ENCODE measurements at places on chromosomes 12 and 14.

DNA sequence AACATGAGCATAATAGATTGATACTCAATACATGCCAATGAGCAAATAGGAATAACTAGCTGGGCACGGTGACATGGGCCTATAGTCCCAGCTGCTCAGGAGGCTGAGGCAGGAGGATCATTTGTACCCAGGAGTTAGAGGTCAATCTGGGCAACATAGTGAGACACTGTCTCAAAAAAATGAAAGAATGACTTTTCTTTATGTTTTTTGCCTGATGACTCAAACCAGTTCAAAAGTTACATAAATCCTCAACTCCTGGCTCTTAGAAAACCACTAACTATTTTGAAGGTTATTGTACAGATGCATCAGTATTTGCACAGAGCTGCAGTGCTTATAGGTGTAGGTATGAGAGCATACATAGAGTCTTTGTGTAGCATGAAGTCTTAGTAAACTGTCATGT is 219.2 kb upstream of the RGS6 start:
- no peak for DNase-seq

GRCh38 chr12:119461636-119462214 is 127.2 kb downstream of the CCDC60 start:
- no peak for DNase-seq

DNA sequence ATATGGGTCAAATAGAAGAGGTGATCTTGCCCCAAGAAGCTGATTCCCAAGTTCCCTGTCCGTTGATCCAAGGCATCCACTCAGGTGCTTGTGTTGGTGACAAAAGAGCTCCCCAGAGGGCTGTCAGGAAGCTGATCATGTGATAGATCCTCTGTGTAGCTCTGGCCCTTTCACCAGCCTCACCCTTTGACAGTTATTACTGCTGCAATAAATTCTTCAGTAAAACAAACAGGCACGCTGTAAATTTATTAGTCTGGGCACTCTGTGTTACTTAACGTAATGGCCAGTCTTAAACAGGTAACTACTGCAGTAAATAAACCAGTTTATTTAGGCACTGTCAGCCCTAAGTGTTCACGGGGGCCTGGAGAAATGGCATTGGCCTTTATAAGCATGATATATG is 473.9 kb downstream of the BCL11B start:
- no peak for DNase-seq

- no peak for DNase-seq
These were observed 21.3 kb downstream of the GCH1 start for GRCh38 chr14:54881235-54881760.

DNA sequence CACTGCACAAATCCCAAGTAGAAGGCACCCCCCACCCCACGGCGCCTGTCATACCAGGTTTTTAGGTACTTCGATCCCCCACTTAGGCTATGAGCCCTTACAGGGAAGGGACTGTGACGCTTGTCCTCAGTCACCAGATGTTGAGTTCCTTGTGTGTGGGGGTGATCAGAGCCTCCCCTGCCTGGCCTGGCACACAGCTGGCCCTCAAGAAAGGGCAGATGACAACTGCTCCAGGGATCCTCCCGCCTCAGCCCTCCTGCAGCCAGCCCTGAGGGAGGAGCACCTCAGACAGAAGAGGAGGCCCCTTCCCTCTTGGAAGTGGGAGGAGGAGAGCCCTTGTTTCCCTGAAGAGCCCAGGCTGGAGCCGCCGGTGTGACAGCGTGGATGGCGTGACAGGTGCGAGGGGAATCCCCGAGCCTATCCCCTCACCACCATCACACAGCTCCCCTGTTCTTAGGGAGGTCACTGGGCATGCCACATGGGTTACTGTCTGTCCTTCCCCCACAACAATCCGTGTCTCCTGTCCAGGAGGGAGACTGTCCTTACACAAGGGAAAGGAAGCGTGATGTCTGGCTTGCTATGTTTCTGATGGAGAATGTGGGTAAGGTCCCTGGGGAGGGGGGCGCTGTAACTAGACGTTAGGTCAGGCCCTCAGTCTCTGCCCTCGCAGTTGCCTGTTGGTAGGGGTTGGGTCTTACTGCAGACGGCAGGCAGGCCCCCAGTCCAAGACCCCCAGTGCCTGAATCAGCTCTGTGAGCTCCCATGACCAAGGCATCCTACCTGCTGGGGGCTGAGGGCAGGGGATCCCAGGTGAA is 31.4 kb downstream of the P2RX4 start:
- no peak for DNase-seq

DNA sequence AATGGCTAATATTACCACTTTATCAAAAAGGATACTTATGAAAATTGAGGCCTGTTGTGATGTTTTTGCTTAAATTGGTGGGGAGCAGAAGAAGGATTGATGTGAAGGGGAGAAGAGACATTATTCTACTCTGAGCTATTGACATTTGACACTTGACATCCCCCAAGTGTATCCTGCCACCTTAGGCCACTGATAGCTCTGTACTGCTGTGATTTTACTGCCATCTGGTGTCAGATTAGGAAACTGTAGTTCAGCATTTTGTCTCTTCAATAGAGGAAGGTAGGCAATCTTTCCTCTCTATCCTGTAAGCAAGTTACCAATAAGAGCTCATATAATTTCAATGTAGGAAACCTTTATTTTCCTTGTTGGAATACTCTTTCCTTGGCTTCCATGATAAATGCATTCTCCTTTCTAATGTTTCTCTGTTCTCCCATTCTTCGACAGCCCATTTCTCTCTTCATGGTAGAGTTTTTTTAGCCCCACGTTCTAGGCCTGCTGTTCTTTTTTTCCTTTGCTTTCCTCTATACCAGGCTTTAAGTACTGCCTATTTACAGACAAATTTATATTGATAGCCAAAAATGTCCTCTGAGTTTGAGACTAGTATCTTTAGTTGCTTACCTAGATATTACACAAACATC is 46.3 kb downstream of the PPHLN1 start:
- peak; percentile 56 for DNase-seq

- DNase-seq, result no peak
These were observed 31.5 kb upstream of the NUAK1 start for GRCh38 chr12:106170285-106170684.

GRCh38 chr12:109098651-109099050 is 1.3 kb downstream of the UNG start:
- DNase-seq, result no peak

- DNase-seq, result no peak
These were observed 96.5 kb downstream of the FOXN3 start for GRCh38 chr14:89320381-89321000.

- DNase-seq, result no peak
These were observed 1496.8 kb upstream of the TMEM132C start for GRCh38 chr12:126770188-126770587.

GRCh38 chr14:92633724-92634123 is 114.7 kb downstream of the LGMN start:
- DNase-seq, result no peak

DNA sequence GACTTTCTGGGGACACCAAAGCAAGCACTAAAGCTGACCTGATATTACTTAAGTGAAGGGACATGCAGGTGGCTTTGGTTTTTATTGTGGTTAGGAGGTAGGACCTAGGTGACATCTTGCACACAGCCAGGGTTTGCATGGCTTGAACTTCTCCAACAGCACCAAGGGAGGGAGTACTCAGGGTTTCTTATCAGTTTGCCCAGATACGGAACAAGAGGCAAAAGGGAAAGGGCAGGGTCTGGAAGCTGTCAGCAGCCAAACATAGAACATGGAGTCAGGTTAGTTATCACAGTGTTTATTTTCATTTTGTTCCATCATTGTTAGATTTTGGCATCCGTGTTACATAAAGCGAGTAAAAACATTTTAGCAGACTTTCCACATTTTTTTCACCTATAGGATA is 186.3 kb upstream of the CLEC14A start:
- no peak for DNase-seq

DNA sequence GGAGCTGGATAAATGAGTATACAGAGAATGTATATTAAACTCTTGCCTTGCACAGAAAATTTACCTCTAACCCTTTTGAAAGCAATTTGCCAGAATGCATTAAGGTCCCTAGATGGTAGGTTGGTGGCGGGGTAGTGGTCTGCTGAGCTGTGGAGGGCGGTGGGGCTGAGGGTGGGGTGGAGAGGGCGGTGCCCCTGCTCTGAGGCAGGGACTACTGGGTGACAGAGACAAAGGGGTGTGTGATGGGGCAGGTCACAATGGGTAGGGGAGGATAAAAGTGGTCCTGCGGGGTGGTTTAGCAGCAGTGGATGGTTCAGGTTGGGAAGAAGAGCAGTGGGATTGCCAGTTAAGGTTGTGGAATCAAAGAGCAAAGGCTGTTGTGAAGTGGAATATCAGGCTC is at the start of gene GARIN6:
Gene GARIN6 (plus strand): TSS at position 301 of the 400 bp plus-strand sequence. CDS start 422 bp downstream, outside the sequence.
- no peak for DNase-seq

GRCh38 chr12:3313675-3314663 is 177.0 kb upstream of the PRMT8 start:
- peak; percentile 79 for DNase-seq

GRCh38 chr14:75279763-75280290 is 1.2 kb downstream of the FOS start:
- DNase-seq, result no peak

- DNase-seq, result no peak
These were observed 122.0 kb downstream of the TGFB3 start for GRCh38 chr14:75859746-75860145.

GRCh38 chr14:62030387-62030786 is 268.2 kb downstream of the SNAPC1 start:
- no peak for DNase-seq

DNA sequence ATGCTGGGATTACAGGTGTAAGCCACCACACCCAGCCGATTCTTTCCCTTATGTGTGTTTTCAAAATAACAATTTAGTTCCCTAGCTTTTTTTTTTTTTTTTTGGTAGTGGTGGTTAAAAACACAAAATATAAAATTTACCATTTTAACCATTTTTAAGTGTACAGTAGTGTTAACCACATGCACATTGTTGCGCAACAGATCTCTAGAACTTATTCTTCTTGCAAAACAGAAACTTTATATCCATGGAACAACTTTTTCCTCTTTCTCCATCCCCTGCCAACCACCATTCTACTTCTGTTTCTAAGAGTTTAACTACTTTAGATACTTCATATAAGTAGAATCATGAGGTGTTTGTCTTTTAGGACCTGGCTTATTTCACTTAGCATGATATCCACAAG is 1.1 kb upstream of the NDUFA12 start:
- no peak for DNase-seq

- DNase-seq, result no peak
These were observed 9.4 kb downstream of the MCRS1 start for GRCh38 chr12:49558526-49558925.

- no peak for DNase-seq
These were observed 846 bp downstream of the BRMS1L start for GRCh38 chr14:35826952-35827416.

- no peak for DNase-seq
These were observed 103.8 kb downstream of the TMTC3 start for GRCh38 chr12:88245905-88246304.

DNA sequence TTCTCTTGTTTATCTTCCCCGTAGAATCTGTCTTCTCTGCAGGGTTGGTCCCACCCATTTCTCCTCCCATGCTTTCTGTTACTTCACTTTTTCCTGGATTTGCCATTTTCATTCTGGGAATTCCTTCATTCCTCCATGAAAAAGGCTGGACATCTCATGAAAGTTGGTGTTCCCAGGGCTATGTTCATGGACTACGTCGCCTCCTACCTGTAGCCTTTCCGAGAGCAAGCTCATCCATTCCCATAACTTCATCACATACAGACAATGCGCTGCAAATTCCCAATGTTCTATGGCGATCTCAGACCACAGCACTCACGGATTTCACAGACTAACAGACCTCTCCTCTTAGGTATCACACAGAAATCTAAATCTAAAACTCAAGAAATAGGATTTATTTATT is 217.1 kb downstream of the EXOC5 start:
- DNase-seq, result no peak

GRCh38 chr14:54312166-54312801 is 84.5 kb upstream of the CDKN3 start:
- no peak for DNase-seq

DNA sequence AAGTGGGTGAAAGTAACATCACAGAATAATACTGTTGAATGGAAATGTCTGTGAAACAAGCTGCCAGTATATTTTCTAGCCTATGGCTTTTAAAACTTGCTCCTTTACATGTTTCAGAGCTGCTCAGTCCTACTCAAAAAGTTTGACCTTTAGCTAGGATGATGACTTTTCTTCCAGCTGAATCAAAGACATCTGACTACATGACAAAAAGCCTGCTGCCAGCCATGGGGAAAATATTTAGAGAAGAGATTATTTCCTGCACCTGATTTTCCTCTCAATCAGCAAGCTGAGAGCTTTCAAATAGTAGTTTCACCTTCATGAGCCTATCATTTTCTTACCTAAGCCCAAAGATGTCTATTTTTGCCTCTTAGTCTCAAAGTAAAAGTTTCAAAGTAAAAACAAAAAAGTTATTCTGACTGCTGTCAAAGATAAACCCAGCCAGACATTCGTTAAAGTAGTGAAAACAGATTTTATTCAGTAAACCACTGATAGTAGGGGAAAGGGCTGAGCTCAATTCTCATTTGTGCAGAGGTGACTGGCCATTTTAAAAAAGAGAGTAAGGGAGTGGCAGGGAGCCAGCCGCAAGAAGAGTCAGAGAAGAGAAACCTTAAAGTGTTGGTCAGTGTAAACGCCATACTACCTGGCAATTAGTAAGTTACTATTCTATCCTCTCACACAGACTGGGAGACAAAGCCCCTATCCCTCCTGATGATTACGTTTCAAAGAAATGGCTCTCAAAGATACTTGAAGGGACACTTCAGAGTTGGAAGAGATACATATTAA is 2.2 kb downstream of the ATP6V1D start:
- no peak for DNase-seq

GRCh38 chr14:33114331-33114730 is 175.7 kb downstream of the NPAS3 start:
- DNase-seq, result no peak

GRCh38 chr14:105562713-105563346 is 36.4 kb downstream of the TMEM121 start:
- DNase-seq, result no peak

- DNase-seq, result no peak
These were observed 17.3 kb downstream of the SNRNP35 start for GRCh38 chr12:123475246-123475703.

DNA sequence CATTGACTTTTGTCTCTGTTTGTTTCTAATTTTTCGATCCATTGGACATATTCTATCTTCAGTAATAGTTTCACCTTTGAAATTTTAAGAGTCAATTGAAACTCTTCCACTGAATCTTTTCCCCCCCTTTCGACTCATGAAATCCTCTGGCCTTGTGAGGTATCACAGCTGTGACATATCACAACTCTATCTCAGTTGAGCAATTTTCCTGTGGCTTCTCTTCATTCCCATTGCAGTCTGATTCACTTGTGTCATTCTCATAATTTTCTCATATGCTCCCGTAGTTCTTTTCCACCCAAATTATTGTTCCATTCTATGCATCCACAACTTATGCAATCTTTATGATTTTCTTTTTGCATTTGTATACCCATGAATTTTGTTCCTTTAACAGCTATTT is 261.6 kb downstream of the DACT1 start:
- no peak for DNase-seq

GRCh38 chr14:101879529-101880336 is 84.6 kb upstream of the DYNC1H1 start:
- no peak for DNase-seq

GRCh38 chr14:49478784-49479183 is 107.4 kb downstream of the RPS29 start:
- no peak for DNase-seq

GRCh38 chr14:68088451-68088854 is 268.9 kb downstream of the RAD51B start:
- DNase-seq, result peak; percentile 40
